Ureter (tissue), 1 donor: ENCODE measurements at places on chromosomes 7 and 10. TPM values are rescaled to one million over a fixed set of nuclear protein-coding genes. Genes with fewer than 3 reads are reported as not detected.

DNA sequence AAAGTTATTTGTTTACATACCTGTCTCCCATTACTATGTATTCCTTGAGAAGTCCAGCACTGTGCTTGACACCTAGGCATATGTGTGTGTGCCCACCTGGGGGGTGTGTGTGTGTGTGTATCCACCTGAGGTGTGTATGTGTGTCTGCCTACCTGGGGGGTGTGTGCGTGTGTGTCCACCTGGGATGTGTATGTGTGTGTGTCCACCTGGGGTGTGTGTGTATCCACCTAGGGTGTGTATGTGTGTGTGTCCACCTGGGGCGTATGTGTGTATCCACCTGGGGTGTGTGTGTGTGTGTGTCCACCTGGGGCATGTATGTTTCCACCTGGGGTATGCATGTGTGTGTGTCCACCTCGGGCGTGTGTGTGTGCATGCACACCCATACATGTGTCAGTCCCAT is 603.5 kb downstream of the PHTF2 start:
- no peak for DNase-seq

- no peak for DNase-seq
Observed at GRCh38 chr7:70498232-70498992, 633.5 kb upstream of the GALNT17 start.

- DNase-seq = no peak
Observed at GRCh38 chr7:90613088-90613498, 17.0 kb downstream of the CDK14 start.

DNA sequence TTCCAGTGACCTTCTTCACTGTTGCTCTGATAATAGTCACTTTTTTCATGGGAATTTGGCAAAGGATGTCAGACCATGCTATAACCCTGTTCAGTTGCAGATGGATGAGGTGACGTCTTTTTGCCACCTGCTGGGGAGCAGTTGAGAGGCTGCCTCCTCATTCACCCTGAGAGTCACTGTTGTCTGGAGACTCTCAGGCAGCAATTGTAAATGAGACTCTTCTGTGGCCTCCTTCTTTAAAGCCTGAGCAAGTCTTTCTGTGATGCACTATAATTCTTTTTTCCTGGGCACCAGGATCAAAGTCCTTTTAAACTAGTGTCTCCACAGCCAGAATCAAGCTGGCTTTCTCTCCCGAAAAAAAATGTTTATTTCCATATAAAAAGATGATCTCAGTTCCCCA is 345.1 kb downstream of the ARL4A start:
- DNase-seq = no peak

GRCh38 chr7:2622869-2623697 is 8.7 kb upstream of the TTYH3 start:
- DNase-seq = no peak

- no peak for DNase-seq
Observed at GRCh38 chr7:157477550-157478212, 140.9 kb downstream of the DNAJB6 start.

The HSPA12A gene
- total RNA-seq = 15.7 TPM

The DCLRE1A gene
- 8.3 TPM for total RNA-seq

The PTPRE gene
- total RNA-seq = 33.0 TPM

The WASL gene
- 59.4 TPM for total RNA-seq
